Ovary (tissue), 10 donors: ENCODE measurements at places on chromosomes 5 and 9. TPM values are rescaled to one million over a fixed set of nuclear protein-coding genes. Genes with fewer than 3 reads are reported as not detected.

DNA sequence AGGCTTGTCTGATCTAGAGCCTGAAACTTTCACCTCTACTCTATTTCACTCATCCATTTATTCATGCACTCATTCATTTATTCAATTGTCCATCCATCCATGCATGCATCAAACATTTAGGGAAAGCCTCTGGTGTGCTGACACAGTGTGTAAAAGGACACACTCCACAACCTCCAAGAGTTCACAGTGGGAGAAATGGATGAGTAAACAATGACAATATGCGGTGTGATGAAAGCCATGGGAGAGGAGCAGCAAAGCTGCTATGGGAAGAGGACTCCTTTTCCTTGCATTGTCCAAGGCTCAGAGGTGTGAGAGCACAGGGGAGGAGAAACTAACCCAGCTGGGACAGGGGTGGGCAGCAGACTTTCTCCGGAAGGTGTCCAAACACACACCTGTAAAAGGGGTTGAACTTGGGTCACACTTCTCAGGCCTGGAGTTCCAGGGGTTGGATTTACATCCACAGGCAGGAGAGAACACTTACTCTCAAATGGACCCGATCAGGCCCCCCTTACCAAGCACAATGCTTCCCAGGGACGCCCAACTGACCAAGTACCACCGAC, 21.2 kb upstream of the PFDN1 start:
- DNase-seq = no peak

DNA sequence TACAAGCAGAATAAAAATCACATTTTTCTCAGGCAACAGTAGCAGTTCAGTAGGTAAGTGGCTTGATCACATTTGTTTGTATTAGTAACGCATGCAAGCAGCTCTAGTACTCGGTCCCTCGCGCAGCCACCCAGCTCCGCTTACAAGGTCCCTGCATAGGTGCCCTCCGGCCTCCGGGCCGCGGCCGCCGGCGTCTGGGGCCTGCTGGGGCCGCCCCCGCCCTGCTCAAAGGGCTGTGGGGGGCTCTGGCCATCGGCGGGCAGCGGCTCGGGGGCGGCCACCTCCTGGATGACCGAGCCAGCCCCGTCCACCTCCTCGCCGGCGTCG, 50.2 kb upstream of the UBAC1 start:
- no peak for DNase-seq

DNA sequence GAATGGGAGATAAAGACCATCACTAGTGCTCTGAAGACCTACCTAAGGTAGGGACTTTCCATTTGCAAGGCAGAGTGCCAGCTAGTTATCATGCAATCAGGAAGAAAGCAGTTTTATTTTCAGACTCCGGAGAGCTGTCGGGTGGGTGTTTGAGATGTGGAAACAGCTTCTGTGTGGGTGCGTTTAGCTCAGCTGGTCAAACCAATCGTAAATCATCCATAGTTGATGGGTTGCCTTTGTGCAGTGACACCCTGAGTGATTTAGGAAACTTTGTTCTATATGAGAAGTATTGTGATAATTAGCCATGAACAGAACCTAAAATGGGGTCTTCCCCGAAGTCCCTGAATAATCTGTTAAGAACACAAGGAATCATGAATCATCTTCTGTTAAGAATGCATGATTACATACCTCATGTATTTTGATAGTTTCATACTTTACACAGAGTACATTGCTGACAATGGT, 284.3 kb downstream of the ARHGAP26 start:
- no peak for DNase-seq

The SPIN1 gene
- 101 TPM for total RNA-seq

DNA sequence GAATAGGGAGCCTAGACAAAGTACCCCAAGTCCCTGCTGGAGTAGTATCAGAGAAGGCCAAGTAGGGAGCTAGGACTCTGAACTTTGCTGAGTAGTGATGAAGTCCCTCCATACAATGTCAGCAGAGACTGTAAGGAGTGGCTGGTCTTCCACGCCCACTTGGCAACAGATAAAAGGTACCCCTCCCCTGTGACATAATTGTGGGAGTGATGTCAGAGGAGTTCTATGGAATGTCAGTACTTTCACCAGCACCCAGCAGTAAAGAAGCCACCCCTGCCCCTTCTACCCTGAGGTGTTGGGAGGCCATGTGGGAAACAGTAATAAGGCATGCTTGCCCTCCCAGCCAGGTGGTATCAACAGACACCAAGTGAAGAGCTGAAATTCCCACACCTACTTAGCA, 143.9 kb downstream of the SLIT3 start:
- no peak for DNase-seq
